Cortex of kidney (tissue), 1 donor: ENCODE measurements at places on chromosomes 4 and X.

DNA sequence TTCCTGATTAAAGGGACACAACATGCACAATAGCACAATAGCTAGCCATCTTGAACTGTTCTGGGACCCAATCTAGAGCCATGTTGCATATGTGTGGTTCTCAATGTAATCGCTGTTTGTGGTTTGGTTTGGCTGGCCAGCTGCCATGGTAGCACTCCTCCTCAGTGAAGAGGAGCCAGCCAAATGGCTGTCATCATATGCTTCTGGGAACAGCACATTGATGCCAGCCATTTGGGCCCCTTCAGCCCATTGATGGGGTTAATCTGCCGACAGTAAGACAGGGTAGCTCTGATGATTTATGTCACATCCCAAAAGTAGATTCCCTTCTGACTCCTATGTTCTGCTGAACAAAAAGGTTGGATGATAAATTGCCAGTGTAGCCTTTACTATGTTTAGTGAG lies 48.5 kb downstream of the AWAT2 start:
- no peak for DNase-seq

- DNase-seq: no peak
Measured at GRCh38 chrX:13078739-13079444, 34.5 kb upstream of the FAM9C start.

GRCh38 chr4:2436301-2436700 lies 17.5 kb downstream of the CFAP99 start:
- DNase-seq: no peak

- DNase-seq: no peak
Measured at GRCh38 chrX:100297728-100298127, 112.3 kb downstream of the PCDH19 start.

DNA sequence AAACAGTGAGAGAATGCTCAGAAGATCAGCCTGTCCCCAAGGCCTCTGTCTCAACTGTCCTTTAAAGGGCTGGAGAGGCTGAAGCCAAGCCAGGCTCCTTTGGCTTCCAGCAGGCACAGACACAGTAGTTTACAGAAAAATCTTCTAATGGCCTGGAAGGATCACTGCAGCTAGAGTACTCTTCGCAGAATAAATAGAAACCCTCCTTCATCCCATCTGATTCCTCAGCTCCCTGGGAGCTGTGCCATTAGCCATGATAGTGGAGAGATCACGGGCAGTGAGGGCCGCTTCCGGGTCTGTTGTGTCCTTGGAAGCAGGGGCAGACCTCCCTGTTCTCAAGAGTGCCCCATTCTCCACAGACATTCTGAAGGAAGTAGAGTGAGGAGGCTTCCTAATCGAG lies 63.1 kb downstream of the CCNI start:
- DNase-seq: no peak

DNA sequence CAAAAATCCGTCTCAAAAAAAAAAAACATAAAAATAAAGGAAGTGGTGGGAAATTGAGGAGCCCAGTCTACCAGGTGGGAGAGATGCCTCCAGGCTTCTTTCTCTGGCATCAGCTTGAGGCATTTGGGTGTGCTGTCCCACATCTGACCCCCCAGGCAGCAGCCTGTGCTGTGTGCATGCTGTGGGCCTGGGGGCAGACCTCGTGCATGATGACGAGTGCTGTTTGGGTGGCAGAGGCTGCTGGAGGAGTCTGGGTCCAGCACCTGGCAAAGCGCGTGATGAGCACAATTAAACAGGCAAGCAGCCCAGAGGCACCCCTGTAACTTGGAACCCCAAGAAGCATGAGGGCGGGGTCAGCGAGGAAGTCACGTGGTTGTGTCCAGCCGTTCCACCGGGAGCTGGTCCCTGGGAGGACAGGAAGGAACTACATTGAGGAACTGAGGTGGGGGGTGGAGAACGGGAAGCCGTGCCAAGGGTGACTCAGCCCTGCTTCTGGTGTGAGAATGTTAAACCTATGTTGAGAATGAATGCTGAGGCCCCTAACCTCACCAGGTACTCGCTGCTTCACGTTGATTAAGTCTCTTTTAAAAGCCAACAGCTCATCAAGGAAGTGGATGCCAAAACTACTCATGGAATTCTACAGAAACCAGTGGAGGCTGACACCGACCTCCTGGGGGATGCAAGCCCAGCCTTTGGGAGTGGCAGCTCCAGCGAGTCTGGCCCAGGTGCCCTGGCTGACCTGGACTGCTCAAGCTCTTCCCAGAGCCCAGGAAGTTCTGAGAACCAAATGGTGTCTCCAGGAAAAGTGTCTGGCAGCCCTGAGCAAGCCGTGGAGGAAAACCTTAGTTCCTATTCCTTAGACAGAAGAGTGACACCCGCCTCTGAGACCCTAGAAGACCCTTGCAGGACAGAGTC lies 6.1 kb downstream of the TACC3 start:
- no peak for DNase-seq

- DNase-seq: no peak
Measured at GRCh38 chrX:97399400-97399799, 515.7 kb downstream of the RPA4 start.

DNA sequence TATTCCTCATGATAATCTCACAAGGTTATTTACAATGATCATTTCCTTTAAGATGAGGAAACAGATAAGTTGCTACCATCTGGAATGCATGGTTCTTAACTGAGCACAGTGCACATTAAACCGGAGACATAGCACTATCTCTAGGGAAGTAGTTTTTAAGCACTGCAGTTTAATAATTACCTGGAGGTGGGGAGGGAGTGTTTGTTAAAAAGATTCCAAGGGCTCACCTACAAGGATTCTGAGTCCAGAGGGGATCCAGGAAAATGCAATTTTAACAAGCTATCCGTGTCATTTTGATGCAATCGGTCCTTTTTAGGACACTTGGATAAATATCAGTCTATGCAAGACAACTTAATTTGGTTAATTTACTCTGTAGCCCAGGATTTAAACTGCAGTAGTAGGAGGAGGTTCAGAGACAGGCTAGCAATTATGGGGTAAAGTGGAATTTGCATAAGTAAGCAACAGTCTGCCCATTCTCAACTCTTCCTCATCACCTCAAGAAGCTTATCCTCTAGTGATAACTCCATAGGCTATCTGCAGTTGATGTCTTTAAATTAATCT lies 2.8 kb upstream of the PDLIM5 start:
- DNase-seq: no peak

- no peak for DNase-seq
Measured at GRCh38 chr4:38332699-38333098, 331.3 kb upstream of the KLF3 start.

GRCh38 chr4:26260571-26260970 lies 60.2 kb upstream of the RBPJ start:
- no peak for DNase-seq

- DNase-seq: no peak
Measured at GRCh38 chr4:109665783-109666485, 37.3 kb downstream of the CASP6 start.

GRCh38 chr4:179536694-179537093 lies 2094.5 kb upstream of the AGA start:
- no peak for DNase-seq

GRCh38 chrX:42797651-42798269 lies 19.8 kb upstream of the PPP1R2C start:
- DNase-seq: no peak

- no peak for DNase-seq
Measured at GRCh38 chr4:55237839-55238238, 108.2 kb upstream of the SRD5A3 start.

GRCh38 chr4:157996061-157997028 lies 176.5 kb downstream of the GASK1B start:
- no peak for DNase-seq

GRCh38 chr4:165288226-165288625 lies 39.2 kb upstream of the MSMO1 start:
- no peak for DNase-seq

GRCh38 chr4:80393246-80393969 lies 57.9 kb downstream of the CFAP299 start:
- DNase-seq: no peak

DNA sequence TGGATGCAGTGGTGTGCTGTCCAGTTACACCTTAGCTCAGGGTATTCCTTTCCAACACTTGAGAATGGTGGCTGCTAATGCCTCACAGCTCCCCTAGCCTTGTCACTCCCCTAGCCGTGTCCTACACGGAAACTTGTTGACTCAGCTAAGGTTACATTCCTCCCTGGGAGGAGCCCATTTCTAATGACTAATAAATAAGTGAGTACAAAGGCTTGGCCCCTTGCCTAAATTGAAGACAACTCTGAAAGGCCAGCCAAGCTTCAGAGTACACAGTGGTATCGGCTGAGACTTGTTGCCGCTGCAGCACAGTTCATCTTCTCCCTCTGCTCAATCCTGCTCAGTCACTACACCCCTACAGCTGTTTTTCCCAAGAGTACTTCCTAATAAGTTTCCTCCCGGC lies 21.2 kb upstream of the SLC25A31 start:
- DNase-seq: no peak

DNA sequence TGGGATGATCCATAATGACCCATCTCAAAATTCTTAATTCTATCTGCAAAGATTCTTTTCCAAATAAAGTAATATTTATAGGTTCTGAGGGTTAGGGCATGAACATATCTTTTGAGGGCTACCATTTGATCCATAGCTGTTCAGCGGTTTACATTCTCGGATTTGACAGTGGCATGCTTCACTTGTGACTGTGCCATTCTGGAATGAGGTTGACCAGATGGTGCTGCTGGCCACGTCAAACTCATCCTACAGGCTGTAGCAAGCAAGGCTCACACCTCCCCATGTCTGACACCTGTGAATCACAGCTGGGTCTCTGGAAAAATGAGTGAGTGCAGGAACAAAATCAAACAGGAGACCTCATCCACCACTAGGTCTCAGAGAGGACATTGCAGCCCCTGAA lies 280.5 kb downstream of the DHRSX start:
- DNase-seq: no peak

- no peak for DNase-seq
Measured at GRCh38 chr4:186260504-186261448, 5.2 kb upstream of the F11 start.

- no peak for DNase-seq
Measured at GRCh38 chr4:52894443-52894842, 32.3 kb downstream of the RASL11B start.

- DNase-seq: no peak
Measured at GRCh38 chr4:84145176-84145575, 353.9 kb downstream of the NKX6-1 start.
